Activated T-cell treated with anti-CD3 and anti-CD28 coated beads for 1 hour (primary cell): ENCODE measurements at places on chromosomes 6 and 20.
A peak's percentile ranks its signal among the peaks of the same experiment; 100 is the strongest.

- DNase-seq, result peak; percentile 47
Observed at GRCh38 chr6:108560463-108561308, at the start of gene FOXO3. Gene FOXO3 (plus strand): TSS chr6:108560917. CDS start chr6:108561209, 292 bp downstream.

DNA sequence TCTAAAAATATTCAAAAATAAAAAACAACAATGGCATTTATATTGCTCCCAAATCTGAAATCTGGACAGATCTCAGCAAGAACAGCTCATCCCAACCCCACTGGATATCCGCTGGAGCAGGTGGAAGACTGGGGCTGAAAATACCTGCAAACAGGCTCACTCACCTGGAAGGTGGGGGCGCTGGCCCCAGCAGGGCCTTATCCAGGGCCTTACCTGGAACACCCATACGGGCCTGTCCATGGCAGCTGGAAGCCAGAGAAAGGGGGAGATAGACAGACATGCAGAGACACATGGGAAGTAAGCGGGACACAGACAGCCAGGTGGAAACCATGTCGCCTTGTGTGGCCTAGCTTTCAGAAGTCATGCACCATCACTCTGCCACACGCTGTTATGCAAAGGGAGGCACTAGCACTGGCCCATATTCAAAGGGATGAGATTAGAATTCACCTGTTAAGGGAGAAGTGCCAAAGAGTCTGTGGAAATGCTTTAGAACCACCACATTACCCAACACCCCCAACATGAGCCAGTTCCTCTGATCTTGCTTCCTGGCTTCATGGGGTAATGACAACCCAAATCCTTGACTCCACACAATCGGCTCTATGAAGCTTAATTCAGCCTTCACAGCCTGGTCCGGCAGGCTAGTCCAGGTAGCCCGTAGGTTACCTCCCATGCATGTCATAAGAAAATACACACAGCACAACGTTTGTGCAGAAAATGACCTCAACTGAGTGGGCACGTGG is 99.0 kb upstream of the CDYL start:
- no peak for DNase-seq

GRCh38 chr20:24011282-24011681 is 22.7 kb upstream of the GGTLC1 start:
- no peak for DNase-seq

GRCh38 chr6:14953836-14954235 is 292.0 kb upstream of the JARID2 start:
- no peak for DNase-seq

DNA sequence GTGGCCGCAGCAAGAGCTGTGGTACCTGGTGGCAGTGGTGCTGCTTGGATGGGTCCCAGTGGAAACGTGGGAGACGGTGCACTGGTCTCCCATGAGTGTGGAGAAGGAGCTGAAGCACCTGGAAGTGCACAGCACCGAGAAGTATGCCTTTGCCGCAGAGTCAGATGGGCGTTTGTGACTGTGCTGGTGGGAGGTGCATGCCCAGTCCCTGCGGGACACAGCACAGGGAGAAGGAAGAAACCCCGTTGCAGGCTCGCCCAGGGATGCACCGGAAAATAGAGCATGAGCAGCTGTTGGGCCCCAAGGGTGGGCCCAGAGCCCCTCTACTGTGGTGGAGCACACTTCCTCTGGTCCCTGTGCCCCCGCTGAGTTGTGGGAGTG is 19.3 kb upstream of the RGS17 start:
- no peak for DNase-seq

DNA sequence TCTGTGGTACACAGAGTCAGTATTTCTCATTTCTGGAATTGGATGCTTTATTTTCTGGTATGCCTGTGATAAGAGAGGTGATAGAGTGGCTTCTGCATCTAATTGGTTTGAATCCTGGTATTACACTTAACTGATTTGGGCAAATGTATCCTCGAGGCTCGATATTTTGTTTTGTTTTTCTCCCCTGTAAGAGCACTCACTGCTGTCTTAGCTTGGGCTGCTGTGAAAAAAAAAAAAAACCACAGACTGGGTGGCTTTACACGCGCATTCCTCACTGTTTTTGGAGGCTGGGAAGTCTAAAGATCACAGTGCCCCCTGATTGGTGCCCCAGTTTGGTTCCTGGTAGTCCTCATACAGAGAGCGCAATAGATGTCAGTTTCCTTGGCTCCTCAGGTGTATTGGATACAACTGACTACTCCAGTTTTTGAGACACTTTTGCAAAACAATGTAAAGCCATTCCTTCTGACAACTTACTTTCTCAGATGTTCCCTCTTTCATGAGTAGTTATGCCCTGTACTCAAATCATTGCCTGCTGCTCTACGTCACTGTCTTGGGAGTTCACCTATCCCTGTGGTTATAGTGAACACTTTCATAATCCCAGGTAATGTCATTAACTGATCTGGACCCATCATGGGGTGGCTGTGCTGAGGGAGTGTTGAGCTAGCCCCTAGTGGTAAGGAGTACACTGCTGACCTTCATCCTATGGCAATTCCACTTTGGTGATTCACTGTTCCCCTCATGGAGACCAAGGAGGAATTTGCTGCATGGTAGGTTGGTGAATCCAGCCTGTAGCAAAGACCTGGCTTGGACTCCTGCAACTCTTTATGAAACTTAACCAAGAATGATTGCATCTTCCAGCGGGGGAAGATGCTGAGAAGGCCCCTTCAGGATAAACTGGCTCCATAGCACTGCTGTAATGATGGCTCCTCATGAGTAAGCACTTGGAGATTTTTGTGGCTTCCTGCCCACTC is 3.5 kb upstream of the ACAT2 start:
- DNase-seq, result no peak

GRCh38 chr20:41248368-41249024 is 69.0 kb downstream of the ZHX3 start:
- no peak for DNase-seq

GRCh38 chr6:14270142-14270893 is 152.7 kb downstream of the CD83 start:
- DNase-seq, result no peak

GRCh38 chr6:160973311-160974250 is 18.0 kb upstream of the MAP3K4 start:
- DNase-seq, result no peak

DNA sequence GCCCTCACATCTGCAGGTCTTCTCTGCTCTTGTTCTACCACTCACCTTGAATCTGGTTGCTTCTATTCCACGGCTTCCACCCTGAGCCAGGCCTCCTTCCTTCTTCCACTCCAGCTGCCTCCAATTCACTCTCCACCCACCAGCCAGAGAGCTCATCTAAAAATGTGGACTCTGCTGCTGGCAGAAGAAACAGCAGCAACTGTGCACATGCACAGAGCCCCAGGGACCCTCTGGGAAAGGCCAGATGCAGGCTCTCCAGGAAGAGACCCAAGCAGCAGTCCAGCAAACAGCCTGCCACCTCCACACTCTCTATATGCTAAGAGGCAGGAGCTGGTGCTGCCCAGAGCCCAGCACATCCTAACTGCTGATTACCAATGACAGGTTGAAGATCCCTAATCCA is 162.6 kb upstream of the TOP1 start:
- DNase-seq, result no peak

GRCh38 chr6:118746145-118746824 is 94.9 kb upstream of the CEP85L start:
- DNase-seq, result no peak

DNA sequence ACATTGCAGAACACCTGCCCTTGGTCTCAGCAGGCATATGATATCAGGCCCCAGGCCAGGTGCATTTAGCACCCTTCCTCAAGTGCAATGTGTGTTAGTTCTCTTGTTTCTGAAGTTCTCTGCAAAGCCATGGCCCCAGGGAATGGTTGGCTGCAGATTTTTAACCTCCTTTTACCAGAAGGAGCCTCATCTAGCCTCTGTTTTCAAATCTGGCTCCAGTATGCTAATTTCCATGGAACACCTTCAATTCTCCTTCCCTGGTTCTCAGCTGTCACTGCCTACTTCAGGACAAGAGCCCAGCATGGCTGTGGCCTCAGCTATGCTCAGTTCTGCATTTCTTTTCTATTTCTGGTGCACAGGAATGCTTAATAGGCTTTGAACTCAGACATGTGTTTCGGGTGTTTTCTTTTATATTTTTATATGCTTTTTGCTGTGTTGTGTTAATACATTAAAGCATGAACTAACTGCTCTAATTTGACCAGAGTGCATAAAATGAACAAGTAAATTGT is 51.6 kb upstream of the OGFRL1 start:
- no peak for DNase-seq

DNA sequence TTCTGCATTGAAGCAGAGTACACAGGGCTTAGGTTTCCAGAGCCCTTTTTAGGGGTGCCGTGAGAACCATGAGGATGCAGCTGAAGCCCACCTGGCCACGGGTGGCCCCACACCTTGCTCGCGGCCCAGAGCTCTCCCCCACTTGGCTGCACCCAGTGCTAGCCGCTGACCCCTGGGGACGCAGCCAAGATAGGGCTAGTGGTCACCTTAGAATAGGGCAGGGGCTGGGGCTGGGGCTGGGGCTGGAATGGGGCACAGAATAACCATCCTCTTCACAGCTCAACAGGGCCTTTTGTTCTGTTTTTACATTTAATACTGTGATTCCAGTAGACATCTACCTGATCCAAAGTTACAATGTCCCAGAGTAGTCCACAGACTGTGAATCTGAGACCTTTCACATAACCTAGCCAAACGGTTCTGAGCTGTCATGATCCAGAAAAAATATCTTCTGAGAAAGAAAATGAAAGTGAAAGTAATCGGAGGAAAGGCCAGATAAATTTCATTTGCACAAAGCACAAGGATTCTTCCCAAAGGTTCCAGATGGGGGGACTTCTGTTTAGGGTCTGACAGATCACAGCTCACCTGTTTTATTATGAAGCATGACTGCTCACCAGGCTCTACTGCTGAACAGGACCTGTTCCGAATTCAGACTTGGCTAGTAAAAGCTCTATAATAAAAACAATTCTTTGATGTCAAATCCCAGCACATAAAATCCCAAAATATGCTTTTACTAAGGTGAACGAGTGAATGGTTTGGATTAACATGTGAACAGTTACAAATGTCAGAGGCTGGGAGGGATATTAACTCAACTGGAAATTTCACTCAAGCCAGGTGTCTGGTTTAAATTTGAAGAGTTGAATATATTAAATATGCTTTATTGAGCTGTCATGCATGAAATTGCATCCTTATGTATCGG is 401.9 kb downstream of the THBS2 start:
- DNase-seq, result no peak

- DNase-seq, result no peak
Observed at GRCh38 chr6:149181304-149181703, 136.2 kb upstream of the TAB2 start.

- no peak for DNase-seq
Observed at GRCh38 chr20:54004445-54004844, 65.9 kb downstream of the BCAS1 start.

DNA sequence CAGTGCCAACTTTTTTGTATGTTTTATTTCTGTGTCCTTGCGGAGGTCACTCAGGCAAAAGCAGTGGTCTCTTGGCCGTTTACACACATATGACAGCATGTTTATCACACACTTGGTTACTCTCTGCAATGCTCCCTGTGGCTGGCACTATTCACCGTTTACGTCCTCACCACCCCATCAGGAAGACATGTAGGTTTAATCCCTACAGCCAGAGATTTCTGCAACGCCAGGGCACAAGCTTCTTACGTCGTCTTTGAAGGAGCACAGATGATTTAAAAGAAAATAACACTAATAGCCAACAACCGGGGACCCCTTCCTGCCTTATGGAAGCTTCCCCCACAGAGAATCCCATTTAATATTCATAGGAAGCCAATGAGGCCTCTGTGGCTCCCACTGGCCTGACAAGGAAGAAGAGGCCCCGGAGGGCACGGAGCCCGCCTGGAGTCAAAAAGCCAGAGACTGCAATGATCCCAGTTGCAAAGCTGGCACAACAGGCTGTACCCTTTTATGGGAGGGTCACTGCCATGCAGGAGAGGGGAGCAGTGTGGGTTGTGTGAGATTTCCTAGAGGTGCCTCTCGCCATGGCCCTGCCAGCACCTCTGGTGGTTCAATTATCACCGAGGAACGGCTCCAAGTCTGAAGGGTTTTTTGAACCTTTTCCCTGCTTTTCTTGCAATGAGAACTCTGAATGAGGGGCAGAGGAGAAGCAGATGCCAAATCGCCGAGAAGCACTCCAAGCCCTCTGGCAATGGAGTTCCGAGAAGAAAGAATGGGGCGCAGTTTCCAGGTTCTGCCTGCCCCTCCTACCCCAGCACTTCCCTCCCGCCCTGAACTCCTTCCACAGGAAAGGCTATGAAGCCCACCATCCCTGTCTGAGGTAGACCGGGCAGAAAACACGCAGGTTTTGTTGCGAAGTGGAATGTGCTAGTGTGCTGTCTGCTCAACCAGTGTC is 96.2 kb downstream of the THBS2 start:
- DNase-seq, result no peak

DNA sequence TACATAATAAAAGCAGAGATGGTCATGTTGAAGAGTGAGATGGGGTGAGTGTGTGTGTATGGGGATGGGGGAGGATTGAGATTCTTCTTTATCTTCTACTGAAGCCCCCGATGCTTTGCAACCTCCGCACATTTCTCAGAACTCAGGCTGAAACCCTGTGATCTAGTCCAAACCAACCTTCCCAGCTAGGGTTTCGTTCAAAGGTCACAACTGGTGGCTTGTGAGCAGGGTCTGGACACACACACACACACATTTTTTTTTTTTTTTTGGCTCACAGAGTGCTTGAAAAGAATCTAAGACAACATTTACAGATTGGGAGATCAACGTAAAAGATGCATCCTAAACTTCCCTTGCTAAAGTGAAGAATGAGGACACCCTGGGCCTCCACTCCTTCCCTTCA is 225.0 kb upstream of the AGPAT4 start:
- no peak for DNase-seq

DNA sequence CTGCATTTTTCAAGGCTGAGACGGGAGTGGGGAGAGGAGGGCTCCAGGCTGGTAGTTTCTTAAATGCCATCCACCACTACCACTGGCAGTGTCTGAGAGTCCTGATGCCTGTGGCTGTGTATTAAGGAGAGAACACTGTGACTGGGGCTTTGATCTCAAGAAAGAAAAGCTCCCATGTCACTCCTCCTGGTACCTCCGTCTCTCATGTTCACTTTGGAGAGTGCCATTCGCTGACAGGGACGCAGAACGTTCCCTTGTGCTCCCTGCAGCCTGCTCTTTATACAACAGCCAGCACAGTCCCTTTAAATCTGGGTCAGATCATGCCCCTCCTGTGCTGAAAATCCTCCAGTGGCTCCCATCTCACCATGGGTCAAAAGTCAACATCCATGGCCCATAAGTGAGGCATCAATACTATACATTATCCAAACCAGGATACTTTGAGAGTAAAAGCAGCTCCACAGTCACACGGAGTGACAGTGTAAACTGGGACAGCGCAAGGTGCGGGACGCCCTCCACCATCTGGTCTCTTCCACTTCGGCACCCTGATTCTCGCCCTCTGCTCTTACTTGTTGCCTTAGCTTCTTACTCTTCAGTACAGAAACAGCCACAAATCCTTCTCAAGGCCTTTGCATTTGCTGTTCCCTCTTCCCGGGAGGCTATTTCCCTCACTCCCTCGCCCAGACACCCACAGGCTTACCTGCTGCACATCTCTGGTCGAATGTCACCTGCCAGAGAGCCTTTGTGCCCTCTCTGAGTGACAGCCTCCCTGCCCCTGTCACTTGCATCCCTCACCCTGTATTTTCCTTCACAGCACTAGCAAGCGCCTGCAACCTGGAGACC is 20.0 kb downstream of the PDYN start:
- no peak for DNase-seq

GRCh38 chr6:58113960-58114359 is 796.5 kb downstream of the PRIM2 start:
- no peak for DNase-seq

- DNase-seq, result peak; percentile 24
Observed at GRCh38 chr20:45138561-45139300, 14.5 kb upstream of the WFDC12 start.

GRCh38 chr6:140846503-140847261 is 1286.0 kb upstream of the GJE1 start:
- no peak for DNase-seq
